A549 treated with DMSO at 1 μM for 4 hours (cell line): ENCODE measurements at places on chromosomes 4 and X. TPM values are rescaled to one million over a fixed set of nuclear protein-coding genes. Genes with fewer than 3 reads are reported as not detected.

TEX13C gene
- 0.01 TPM in 1 of 5 replicates, not detected in the others for total RNA-seq

PDE6B gene
- total RNA-seq: not detected in 5 replicates

PCYT1B gene
- total RNA-seq: 0.05 TPM in 1 of 5 replicates, not detected in the others

SLC2A9 gene
- 0.23 to 0.84 TPM (median 0.36 TPM) in 5 replicates for total RNA-seq

NEXMIF gene
- total RNA-seq: 0.01 to 0.23 TPM (median 0.02 TPM) in 4 of 5 replicates, not detected in the other

GPR173 gene
- total RNA-seq: 0.01 to 0.02 TPM in 2 of 5 replicates, not detected in the others

CITED1 gene
- 0.83 to 1.7 TPM (median 1.3 TPM) in 5 replicates for total RNA-seq

CTAG2 gene
- not detected in 5 replicates for total RNA-seq

SATL1 gene
- not detected in 5 replicates for total RNA-seq

MSANTD1 gene
- 0.15 to 0.18 TPM (median 0.16 TPM) in 4 of 5 replicates, not detected in the other for total RNA-seq

MAGED4B gene
- total RNA-seq: 7.1 to 11.0 TPM (median 10.3 TPM) in 5 replicates

NAP1L3 gene
- total RNA-seq: 0.22 to 0.61 TPM (median 0.40 TPM) in 5 replicates

GLUD2 gene
- 2.2 to 3.1 TPM (median 2.4 TPM) in 5 replicates for total RNA-seq

CSAG3 gene
- total RNA-seq: not detected in 5 replicates

PPBP gene
- 0.15 to 0.24 TPM in 2 of 5 replicates, not detected in the others for total RNA-seq

CXCL5 gene
- total RNA-seq: 49.1 to 77.1 TPM (median 59.0 TPM) in 5 replicates

TCEAL2 gene
- total RNA-seq: not detected in 5 replicates

HERC3 gene
- 4.0 to 7.7 TPM (median 6.1 TPM) in 5 replicates for total RNA-seq
